Fibroblast of upper back skin (primary cell): ENCODE measurements at places on chromosomes 11 and 22.

- DNase-seq, result no peak
These were observed 74.7 kb downstream of the KCNQ1 start for GRCh38 chr11:2519517-2519861.

DNA sequence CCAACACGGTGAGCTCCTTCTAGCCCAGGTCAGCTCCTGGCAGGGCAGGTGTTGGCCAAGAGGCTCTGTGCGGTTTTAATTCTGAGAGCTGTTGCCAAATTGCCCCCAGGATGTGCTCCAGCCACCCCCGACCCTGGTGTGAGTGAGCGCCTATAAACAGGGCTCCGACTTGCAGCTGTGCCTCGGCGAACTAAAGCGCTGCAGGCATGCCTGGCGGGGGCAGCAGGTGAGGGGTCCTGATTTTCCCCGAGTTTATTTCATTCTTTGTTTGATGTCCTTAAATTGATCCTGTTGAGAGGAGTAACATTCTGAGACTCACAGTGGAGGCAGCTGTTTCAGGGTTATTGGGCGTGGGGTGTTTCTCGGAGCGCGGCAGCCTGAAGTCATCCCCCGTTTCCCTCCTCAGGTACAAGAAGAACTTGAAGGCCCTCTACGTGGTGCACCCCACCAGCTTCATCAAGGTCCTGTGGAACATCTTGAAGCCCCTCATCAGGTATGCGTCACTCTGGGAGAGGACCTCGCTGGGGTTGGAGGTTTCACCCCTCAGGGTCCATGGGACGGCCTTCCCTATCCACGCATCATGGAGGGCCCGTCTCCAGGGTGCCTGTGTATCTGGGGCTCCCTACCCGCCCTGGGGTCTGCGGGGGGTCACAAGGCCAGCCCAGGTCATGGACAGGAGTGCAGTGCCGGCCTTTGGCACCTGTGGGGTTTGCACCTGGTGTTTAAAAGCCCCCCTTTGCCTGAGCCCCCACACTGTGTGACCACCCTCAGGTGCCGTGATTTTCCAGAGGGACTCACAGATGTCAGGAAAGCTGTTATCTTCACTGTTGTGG lies 62.1 kb downstream of the ARHGAP8 start:
- no peak for DNase-seq

DNA sequence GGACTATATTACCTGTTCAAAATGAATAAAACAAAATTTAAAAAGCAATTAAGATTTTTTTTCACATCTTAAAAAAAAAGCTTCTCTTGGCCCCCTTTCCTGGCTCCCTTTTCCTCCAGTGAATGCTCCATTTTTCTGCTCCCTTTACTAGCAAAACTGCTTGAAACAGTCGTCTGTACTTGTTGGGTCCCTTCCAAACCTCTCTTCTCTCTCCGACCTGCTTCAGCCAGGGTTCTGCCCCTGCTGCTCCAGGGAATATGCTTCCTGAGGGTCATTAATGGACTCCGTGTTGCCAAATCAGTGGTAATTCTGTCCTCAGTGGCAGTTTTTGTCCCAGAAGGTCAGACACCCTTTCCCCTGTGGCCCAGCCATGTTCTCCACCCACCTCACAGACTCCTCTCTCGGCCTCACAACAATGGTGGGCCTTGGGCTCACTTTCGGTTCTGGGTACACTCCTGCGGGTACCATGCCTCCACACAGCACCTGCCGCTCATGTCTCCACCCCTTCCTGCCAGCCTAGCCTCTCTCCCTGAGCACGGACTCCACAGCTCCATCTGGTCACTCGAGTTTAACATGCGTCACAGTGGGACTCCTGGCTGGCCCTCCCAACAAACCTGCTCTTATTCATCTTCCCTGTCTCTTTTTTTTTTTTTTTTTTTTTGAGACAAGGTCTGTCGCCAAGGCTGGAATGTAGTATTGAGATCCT lies 7.8 kb upstream of the POLR3H start:
- DNase-seq, result no peak

- DNase-seq, result peak; percentile 60
These were observed 20.3 kb upstream of the MRPL17 start for GRCh38 chr11:6703247-6704063.

DNA sequence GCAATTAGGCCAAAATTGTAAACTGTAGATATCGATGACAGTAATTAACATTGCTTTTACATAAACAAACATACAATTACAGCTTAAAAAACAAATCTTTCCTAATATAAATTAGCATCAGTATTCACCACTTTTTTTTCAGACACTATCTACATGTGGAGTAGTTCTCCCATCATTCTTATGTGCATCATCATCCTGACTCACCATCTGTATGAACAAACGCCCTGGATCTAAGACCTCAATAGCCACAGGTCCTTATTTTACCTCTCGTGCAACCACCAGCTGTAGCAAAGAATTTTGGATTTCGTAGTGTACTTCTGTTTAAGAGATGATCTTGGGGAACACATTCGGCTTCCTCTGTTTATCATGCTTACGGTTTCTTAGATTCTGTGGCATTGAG lies 551.9 kb upstream of the KIRREL3 start:
- DNase-seq, result no peak

GRCh38 chr11:22343032-22343324 lies 4.8 kb downstream of the SLC17A6 start:
- DNase-seq, result no peak

DNA sequence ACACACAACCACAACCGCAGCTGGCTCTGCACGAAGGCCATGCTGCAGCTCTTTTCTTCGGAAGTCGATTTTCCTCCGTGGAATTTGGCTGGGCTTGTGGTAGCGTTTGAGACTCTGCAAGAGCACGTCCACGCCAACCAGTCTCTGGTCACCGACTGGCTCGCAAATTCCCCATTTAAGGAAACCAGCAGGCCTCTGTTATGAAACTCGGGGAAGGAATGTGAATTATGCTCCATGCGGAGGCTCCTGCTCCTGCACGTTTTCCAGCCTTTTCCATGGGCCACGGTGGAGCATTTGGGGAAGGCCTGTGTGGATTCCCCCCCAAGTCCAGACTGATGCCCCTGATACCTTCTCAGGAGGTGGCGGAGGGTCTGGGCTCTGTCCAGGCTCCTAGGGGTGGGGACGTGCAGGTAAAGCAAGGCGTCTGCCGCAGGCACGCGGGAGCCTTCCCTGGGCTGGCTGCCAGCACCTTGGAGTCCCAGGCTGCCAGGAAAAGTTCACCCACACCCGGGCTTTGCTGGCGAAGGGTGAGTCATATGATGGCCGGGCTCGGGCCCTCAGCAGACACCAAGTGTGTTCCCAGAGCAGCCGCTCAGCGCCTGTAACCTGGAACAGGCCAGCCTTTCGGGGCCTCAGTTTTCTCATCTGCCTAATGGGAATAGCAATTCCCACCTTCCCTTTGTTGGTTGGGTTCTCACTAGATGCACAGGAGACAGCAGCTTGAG lies 41.9 kb downstream of the LRP5 start:
- DNase-seq, result peak; percentile 97

- DNase-seq, result no peak
These were observed 115.7 kb upstream of the RAG2 start for GRCh38 chr11:36713715-36714114.

- no peak for DNase-seq
These were observed 394 bp downstream of the KIAA1671 start for GRCh38 chr22:24952837-24953383.
